ENCODE measurements at places on chromosomes 11 and 22. TPM values are rescaled to one million over a fixed set of nuclear protein-coding genes. Genes with fewer than 3 reads are reported as not detected.

- no peaks in the 10 kb centered on the region for H3K27me3 ChIP-seq
- H3K4me3 ChIP-seq: no peak overlapping the region
- H3K4me1 ChIP-seq: no peaks in the 10 kb centered on the region
- H3K27ac ChIP-seq: no peak overlapping the region
These were observed 116.7 kb upstream of the OPCML start for GRCh38 chr11:133649040-133649439.

GRCh38 chr11:69962152-69962551 is 116.0 kb upstream of the ANO1 start:
- H3K4me1 ChIP-seq: no peaks in the 10 kb centered on the region
- no peak overlapping the region for H3K27ac ChIP-seq
- H3K36me3 ChIP-seq: no peaks in the 10 kb centered on the region
- no peak overlapping the region for H3K4me3 ChIP-seq

- no peak overlapping the region for H3K27ac ChIP-seq
- no peak overlapping the region for H3K4me3 ChIP-seq
- H3K4me1 ChIP-seq: peaks cover 6% of the 10 kb centered on the region
- no peak for DNase-seq
- H3K27me3 ChIP-seq: no peaks in the 10 kb centered on the region
These were observed 10.0 kb downstream of the TMEM132A start for GRCh38 chr11:60934124-60934789.

ARHGAP1 gene
- total RNA-seq: 88.1 TPM

DNA sequence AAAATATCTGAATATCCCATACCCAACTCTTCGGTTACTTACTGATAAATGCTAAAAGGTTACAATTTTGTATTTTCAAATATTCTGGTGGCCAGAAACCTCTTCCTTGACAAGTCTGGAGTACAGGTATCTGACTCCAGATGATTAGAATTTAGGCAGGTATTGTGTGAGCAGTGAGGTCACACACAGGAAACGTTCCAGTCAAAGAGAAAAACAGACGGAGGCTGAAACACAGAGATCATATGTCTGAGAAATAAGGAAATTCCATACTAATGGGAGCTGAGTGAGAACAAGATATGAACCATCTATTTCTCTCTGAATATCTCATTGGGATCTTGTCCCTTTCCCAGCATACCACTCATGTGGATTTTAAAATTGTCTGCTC is 89.4 kb upstream of the IGLL5 start:
- H3K27me3 ChIP-seq: no peaks in the 10 kb centered on the region
- no peaks in the 10 kb centered on the region for H3K36me3 ChIP-seq
- no peak for DNase-seq
- H3K27ac ChIP-seq: no peak overlapping the region
- no peak overlapping the region for H3K4me3 ChIP-seq

HBG1 gene
- total RNA-seq: not detected

- H3K27me3 ChIP-seq: no peaks in the 10 kb centered on the region
- no peak overlapping the region for H3K27ac ChIP-seq
- no peak for DNase-seq
- peaks cover 14% of the 10 kb centered on the region for H3K4me1 ChIP-seq
- no peaks in the 10 kb centered on the region for H3K36me3 ChIP-seq
These were observed 31.9 kb downstream of the PPFIA1 start for GRCh38 chr11:70302419-70302752.

DNA sequence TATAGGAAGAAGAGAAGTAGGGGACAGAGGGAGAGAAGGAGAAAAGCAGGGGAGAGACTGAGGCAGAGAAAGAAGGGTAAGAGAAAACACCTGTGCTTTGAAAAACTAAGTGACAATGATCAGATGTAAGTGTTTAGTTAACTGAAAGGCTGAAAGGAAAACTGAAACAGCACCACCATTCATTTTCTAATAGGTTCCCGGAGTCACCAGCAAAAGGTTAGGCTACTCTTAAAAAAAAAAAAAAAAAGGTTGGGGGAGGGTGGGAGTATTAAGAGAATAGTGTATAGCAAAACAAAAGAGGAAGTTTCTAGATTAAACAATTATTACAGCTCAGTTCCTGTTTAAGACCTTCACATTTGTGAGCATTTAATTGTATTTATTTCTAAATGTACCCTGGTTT is 113.8 kb downstream of the CADM1 start:
- H3K36me3 ChIP-seq: no peaks in the 10 kb centered on the region
- no peak overlapping the region for H3K4me3 ChIP-seq
- H3K4me1 ChIP-seq: no peaks in the 10 kb centered on the region
- no peaks in the 10 kb centered on the region for H3K27me3 ChIP-seq

CCS gene
- total RNA-seq: 13.8 TPM

- no peak for DNase-seq
- no peak overlapping the region for H3K4me3 ChIP-seq
- H3K27me3 ChIP-seq: no peaks in the 10 kb centered on the region
These were observed 83.8 kb upstream of the KCNQ1OT1 start for GRCh38 chr11:2783536-2784082.

- H3K4me3 ChIP-seq: no peak overlapping the region
- no peaks in the 10 kb centered on the region for H3K27me3 ChIP-seq
- no peaks in the 10 kb centered on the region for H3K36me3 ChIP-seq
- no peak overlapping the region for H3K27ac ChIP-seq
- no peaks in the 10 kb centered on the region for H3K4me1 ChIP-seq
- DNase-seq: no peak
These were observed 117.6 kb downstream of the ARHGAP8 start for GRCh38 chr22:44870021-44870420.

DNA sequence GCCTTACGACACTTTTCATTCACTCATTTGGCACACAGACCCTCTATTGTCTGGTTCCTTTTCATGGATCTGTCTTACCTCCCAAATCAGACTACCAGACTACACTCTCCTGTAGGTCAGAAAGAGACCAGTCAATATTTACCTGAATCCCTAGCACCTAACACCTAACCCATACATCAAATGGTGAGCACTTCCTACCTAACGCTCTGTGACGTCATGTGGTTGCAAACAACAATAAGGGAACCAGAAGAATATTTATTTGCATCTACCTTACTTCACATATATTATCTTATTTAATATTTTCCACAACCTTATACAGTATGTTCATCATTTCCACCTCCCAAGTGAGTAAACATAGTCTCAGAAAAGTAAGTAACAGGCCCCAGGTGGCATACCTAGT is 323.4 kb downstream of the SOX6 start:
- no peaks in the 10 kb centered on the region for H3K4me1 ChIP-seq
- H3K4me3 ChIP-seq: no peak overlapping the region
- no peaks in the 10 kb centered on the region for H3K27me3 ChIP-seq
- no peaks in the 10 kb centered on the region for H3K36me3 ChIP-seq

SHISA8 gene
- total RNA-seq: 0.67 TPM

GRCh38 chr11:110857892-110858546 is 145.8 kb upstream of the ARHGAP20 start:
- no peak overlapping the region for H3K27ac ChIP-seq
- H3K4me1 ChIP-seq: peaks cover 6% of the 10 kb centered on the region
- H3K4me3 ChIP-seq: no peak overlapping the region
- H3K27me3 ChIP-seq: no peaks in the 10 kb centered on the region
- no peak for DNase-seq

- no peak overlapping the region for H3K4me3 ChIP-seq
- H3K27me3 ChIP-seq: no peaks in the 10 kb centered on the region
- no peak overlapping the region for H3K27ac ChIP-seq
- no peak for DNase-seq
These were observed 15.8 kb upstream of the OR51T1 start for GRCh38 chr11:4865855-4866254.

DNA sequence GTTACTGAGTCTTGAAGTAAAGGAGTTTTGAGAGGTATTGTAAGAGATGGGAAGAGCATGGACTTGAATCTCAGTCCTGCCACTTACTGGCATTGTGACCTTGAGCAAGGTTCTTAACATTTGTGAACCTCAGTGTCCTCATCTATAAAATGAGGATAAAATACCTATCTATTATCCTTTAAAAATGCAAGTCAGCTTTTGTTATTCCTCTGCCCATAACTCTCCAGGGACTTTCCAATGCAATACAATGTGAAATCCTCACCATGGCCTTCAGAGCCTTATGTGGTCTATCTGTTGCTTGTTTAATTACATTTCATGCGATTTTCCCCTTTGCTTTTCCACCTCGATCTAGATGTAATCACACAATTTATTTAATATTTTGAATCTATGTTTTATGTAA is 9.1 kb downstream of the TMEM135 start:
- no peaks in the 10 kb centered on the region for H3K4me1 ChIP-seq
- H3K4me3 ChIP-seq: no peak overlapping the region
- no peak overlapping the region for H3K27ac ChIP-seq
- no peak for DNase-seq

TRIM66 gene
- 3.7 TPM for total RNA-seq

SLC22A8 gene
- not detected for total RNA-seq

- peaks cover 19% of the 10 kb centered on the region for H3K4me1 ChIP-seq
- no peak overlapping the region for H3K27ac ChIP-seq
- no peak overlapping the region for H3K4me3 ChIP-seq
- H3K27me3 ChIP-seq: no peaks in the 10 kb centered on the region
- DNase-seq: no peak
- no peaks in the 10 kb centered on the region for H3K36me3 ChIP-seq
These were observed 6.5 kb upstream of the NPAS4 start for GRCh38 chr11:66414120-66414934.

- peak; percentile 90 for DNase-seq
- H3K4me1 ChIP-seq: no peaks in the 10 kb centered on the region
- no peaks in the 10 kb centered on the region for H3K27me3 ChIP-seq
- H3K27ac ChIP-seq: peak overlapping the region; percentile 80
These were observed 187.2 kb downstream of the MAML2 start for GRCh38 chr11:96155627-96156378.

DNA sequence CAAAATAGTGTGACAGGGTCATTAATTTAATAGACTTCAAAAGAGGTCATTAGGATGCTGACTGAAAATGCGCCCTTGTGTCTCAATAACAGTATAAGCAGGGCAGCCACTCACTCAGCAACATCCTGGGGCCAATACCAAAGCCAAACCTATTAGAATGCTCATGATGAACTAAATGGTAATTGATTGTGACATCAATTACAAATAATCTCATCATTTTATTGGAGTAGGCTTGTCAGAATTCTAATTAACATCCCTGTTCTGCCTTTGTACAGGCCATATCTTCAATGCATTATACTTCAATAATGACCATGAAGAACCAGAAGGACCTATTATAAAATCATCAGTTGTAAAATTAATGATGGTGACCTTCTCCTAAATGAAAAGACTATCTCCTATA is 64.2 kb downstream of the DNAJC24 start:
- no peaks in the 10 kb centered on the region for H3K4me1 ChIP-seq
- no peak overlapping the region for H3K4me3 ChIP-seq
- DNase-seq: no peak
- H3K36me3 ChIP-seq: peaks cover 9% of the 10 kb centered on the region
- no peak overlapping the region for H3K27ac ChIP-seq
- H3K27me3 ChIP-seq: no peaks in the 10 kb centered on the region

TSSK2 gene
- not detected for total RNA-seq

DNA sequence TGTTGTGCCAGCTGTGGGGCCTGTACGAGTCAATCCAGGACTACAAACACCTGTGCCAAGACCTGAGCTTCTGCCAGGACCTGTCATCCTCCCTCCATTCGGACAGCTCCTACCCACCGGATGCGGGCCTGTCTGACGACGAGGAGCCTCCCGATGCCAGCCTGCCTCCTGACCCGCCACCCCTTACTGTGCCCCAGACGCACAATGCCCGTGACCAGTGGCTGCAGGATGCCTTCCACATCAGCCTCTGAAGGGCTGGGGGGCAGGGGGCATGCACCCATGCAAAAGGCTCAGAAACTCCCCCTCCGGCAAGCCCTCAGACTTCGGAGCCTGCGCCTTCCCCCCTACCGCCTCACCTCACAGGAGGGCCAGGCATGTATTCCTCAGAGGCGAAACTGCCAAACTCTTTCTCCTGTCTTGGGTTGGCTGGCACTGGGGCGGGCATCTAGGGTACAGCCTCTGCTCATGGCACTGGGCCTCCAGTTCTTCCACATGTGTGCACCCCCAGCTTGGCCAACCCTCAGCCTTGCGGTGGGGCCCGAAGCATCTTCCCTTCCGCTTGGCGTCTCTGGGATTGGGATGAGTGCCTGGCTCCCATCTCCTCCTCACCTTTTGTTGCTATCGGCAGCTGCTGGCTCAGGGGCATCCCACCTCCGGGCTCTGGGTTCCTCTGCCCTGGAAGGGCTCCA is 1.2 kb downstream of the FAM89B start:
- H3K36me3 ChIP-seq: no peaks in the 10 kb centered on the region
- no peak for DNase-seq
- peak overlapping the region; percentile 52 for H3K4me3 ChIP-seq
- H3K27ac ChIP-seq: peak overlapping the region; percentile 97

- no peaks in the 10 kb centered on the region for H3K36me3 ChIP-seq
- no peak for DNase-seq
- no peak overlapping the region for H3K27ac ChIP-seq
- no peak overlapping the region for H3K4me3 ChIP-seq
- H3K27me3 ChIP-seq: no peaks in the 10 kb centered on the region
These were observed 40.7 kb downstream of the ZNF202 start for GRCh38 chr11:123700772-123701171.

DNA sequence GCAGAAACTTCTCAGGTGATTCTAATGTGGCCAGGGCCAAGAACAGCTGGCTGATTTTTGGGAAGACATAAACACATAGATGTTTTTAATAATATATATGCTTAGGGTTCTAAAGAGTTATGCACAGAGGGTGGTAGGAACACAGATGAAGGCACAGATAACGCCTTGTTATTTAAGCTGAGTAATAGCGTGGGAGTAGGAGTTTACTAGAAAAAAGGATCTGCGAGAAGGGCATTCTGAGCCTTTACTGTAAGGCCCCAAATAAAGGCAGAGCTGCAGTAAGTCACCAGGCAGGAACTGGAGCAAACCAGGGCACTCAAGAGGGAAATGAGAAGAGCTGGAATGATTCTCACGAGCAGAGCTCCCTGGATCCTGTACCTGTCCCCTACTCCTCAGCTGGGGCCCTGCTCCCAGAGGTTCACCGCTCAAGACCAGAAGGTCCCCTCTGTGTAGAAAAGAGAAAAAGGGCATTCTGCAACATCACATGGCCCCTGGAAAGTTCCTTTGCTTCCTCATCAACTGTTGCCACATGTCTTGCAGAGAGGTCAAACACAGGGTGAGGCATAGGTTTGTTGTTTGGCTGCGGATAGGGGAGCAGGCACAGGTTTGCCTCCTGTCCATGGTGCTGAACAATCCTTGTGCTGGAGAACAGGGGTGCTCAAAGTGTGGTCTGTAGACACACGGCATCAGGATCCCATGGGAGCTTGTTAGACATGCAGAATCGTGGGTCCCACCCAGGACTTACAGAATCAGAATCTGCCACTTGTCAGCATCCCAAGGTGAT is 125.7 kb downstream of the TENM4 start:
- H3K4me3 ChIP-seq: no peak overlapping the region
- no peaks in the 10 kb centered on the region for H3K36me3 ChIP-seq
- no peak for DNase-seq

DNA sequence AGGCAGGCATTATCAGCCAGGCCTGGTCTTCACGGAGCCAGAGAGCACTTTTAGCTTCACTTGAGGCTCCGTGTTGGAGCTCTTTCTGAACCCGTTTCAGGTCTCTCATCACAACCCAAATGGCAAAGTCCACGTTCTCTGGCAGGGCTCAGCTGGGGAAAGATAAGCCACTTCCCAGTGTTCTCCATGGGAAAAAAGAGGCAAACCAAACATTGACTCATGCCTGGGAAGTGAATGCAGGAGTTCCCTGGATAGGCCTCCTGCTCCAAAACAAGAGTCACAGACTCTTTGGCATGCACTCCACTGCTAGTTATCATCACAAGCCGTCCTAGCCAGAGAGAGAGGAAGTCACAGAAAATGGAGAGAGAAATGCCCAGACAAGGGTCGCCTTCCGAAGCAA is 11.6 kb downstream of the OPCML start:
- no peaks in the 10 kb centered on the region for H3K36me3 ChIP-seq
- no peaks in the 10 kb centered on the region for H3K4me1 ChIP-seq
- no peaks in the 10 kb centered on the region for H3K27me3 ChIP-seq
- peak; percentile 78 for DNase-seq

IL17REL gene
- not detected for total RNA-seq

Measured in right atrium auricular region (tissue), 2 donors.